Hair follicle dermal papilla cell (primary cell): ENCODE measurements at places on chromosomes 12 and 14. TPM values are rescaled to one million over a fixed set of nuclear protein-coding genes. Genes with fewer than 3 reads are reported as not detected.

The SLC10A1 gene
- not detected in 2 replicates for total RNA-seq

The KRT77 gene
- not detected in 2 replicates for total RNA-seq

The PLCZ1 gene
- total RNA-seq, result not detected in 2 replicates

The TRPV4 gene
- total RNA-seq, result 1.5 and 1.8 TPM in 2 replicates

The MYH7 gene
- total RNA-seq, result not detected in 2 replicates

The LALBA gene
- 0.24 TPM in 1 of 2 replicates, not detected in the other for total RNA-seq

The KRT6B gene
- total RNA-seq, result 1.9 and 4.1 TPM in 2 replicates

The TUBA1C gene
- 310 and 435 TPM in 2 replicates for total RNA-seq

The KLRK1 gene
- total RNA-seq, result 0.16 TPM in 1 of 2 replicates, not detected in the other

The FGF6 gene
- not detected in 2 replicates for total RNA-seq

The MANSC4 gene
- total RNA-seq, result not detected in 2 replicates

The PRH2 gene
- not detected in 2 replicates for total RNA-seq

The NID2 gene
- total RNA-seq, result 214 and 291 TPM in 2 replicates

The SMCO2 gene
- total RNA-seq, result not detected in 2 replicates

The ATP5MC2 gene
- total RNA-seq, result 82.6 and 128 TPM in 2 replicates

The C12orf50 gene
- not detected in 2 replicates for total RNA-seq

The SP1 gene
- 62.8 and 68.2 TPM in 2 replicates for total RNA-seq

The TSPAN19 gene
- not detected in 2 replicates for total RNA-seq

The IL26 gene
- total RNA-seq, result not detected in 2 replicates

The METTL17 gene
- 38.4 and 42.4 TPM in 2 replicates for total RNA-seq

The SRP54 gene
- total RNA-seq, result 65.4 and 66.5 TPM in 2 replicates

The SMIM41 gene
- 0.16 and 0.24 TPM in 2 replicates for total RNA-seq

The NRDE2 gene
- total RNA-seq, result 13.6 and 16.6 TPM in 2 replicates

The DHH gene
- not detected in 2 replicates for total RNA-seq
